ENCODE measurements at places on chromosomes 12 and 14.

- no peak for DNase-seq
Observed at GRCh38 chr14:106610691-106611090, 1084.3 kb downstream of the TMEM121 start.

GRCh38 chr12:3646561-3647241 lies 106.2 kb downstream of the CRACR2A start:
- DNase-seq: no peak

- DNase-seq: no peak
Observed at GRCh38 chr14:42911642-42912041, 1305.0 kb downstream of the LRFN5 start.

DNA sequence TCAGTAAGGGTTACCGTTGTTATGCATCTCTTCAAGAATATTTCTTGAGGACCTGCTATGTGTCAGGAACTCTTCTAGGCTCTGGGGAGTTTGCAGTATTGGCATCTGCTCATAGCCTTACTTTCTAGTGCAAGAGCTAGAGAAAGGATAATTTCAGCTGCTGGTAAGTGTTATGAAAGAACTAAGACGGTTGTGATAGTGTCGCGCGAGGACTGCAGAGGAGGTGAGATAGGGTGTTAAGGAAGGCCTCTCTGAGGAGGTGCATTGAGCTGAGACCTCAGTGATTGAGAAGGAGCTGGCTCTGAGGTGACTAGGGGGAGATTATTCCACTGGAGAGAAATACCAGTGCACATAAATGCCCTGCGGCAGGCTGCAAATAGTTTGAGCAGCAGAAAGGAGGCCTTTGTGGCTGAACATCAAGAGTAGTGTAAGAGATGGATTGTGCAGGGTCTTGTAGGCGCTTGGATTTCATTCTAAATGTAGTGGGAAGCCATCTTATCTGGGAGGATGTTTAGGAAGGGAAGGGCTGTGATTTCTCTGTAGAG lies 824 bp downstream of the DDX55 start:
- DNase-seq: no peak

DNA sequence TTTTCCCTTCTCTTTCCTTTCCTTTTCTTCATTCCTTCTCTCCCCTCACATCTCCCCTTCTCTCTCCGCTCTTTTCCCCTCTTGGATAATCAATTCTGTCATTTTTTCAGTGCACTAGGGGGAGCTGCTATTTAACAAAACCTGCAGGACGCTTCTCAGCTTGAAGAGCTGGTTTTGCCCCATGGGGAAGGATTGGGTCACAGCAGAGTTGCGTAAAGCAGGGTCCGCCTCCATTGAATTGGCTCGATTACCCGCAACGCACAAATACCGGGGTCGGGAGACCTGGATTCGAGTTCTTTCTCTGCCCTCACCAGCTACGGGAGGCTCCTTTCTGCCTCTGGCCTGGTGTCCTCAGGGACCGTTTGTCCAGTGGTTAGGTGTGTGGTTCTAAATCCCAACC lies 42.1 kb upstream of the CHGA start:
- DNase-seq: peak; percentile 64

DNA sequence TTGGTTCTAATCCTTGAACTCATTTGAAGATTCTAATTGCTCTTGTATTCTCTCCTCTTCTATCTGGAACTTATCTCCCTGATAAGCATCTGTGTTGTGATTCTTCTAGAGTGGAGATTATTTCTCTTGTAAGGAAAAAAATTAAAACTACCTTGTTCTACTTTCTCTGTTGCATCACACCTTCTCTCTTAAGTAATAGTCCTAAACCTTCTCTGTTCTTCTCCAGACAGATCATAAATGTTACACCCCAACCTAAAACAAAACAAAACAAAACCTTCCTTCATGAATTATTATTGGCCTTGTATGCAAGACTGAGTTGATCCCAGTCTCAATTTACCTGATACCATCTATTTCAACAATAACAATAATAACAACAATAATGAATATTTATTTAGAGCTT lies 612.1 kb downstream of the DIO2 start:
- DNase-seq: no peak

GRCh38 chr14:94180655-94181271 lies 6.6 kb downstream of the PPP4R4 start:
- peak; percentile 72 for DNase-seq

DNA sequence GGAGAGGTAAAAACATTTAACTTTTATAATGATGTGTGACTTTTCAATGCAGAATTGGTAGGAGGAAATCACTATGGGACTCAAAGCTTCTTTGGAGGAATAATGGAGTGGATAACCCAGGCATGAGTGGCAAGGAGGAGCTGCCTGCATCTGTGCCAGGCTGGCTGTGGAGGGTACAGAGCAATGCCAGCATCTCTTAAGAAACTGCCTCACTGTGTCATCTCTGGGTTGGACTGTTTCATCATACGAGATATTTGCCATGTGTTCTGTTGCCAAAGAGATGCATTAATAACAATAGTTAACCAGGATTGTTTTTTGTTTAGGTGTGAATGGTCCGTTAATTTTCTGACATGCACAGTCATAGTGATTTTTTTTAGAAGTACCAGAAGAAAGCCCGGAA lies 183.7 kb upstream of the NTF3 start:
- no peak for DNase-seq

DNA sequence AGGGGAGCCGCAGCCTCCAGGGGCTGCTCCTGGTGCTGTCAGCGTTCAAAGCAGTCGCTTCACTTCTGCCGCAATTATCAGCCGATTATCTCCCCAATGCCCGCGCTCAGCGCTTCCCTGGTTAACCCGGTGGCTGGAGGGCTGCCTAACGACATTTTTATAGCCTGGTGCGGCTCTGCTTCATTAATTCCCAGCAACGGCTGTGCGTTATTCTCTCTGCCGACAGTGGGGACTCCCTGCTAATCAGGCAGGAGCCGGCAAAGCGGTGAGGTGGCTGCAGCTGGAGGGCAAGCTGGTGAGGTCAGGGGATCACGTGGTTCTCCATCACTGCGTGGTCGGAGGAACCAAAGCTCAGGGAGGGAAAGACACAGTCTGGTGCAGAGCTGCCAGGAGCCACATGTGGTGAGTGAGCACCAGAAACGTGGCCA lies 62.9 kb downstream of the GLRX5 start:
- DNase-seq: peak; percentile 92

DNA sequence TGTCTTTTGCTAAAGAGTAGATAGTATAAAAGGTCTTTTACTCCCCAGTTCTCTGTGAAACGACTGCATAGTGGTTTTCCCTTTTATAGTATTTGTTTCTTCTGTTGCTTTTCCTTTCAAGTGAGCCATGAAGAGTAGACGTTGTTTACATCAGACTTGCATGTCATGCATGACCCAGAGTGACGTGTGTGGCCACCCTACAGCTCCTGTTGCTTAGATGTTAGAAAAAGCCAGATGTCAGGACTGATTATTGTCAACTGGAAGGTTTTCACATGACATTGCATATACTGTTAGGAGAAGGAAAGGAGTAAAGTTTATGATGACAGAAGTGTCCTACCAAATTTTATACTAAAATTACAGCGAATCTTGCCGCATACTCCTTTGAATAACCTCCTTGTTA lies 1.3 kb upstream of the RD3L start:
- DNase-seq: no peak

GRCh38 chr14:68368850-68369249 lies 424.0 kb downstream of the ZFP36L1 start:
- DNase-seq: no peak

GRCh38 chr12:11651785-11652184 lies 2.3 kb downstream of the ETV6 start:
- DNase-seq: peak; percentile 43

DNA sequence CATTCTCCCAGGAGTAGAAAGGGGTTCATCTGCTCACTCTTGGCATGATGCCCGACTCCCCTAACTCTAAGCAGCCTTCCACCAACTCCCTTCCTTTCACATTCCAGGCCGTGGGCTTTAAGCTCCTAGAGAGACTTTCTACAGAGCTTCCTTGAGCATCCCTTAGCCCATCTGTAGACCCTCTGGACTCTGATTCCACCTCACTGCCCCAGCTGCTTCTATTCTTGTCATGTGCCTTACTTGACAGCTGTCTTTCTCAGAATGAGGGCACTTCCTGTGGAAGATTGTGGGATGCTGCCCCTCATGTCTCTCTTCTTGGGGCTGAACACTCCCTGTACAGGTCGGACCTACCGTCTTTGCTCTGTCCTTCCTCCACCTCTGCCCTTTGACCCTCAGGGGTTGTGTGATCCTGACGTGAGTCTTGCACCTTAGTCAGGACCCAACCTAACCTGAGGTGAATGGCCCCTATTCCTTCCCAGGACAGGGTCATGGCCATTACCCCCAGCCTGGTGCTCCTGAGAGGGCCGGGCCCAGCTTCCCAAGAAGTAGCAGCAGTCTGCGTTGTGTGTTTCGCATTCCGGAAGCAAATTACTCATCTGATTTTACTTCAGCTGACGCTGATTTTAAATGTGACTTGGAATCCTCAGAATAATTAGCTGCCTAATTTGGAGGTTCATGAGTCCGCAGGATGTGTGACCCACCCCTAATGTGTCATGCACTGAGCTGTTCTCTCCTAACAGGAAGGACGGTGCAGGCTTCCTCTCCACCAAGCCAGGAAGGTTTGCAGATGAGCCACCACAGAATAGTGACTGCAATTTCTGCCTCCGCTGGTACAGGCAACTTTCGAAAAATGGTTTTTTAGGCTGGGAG lies 2.7 kb upstream of the GALNT6 start:
- no peak for DNase-seq

DNA sequence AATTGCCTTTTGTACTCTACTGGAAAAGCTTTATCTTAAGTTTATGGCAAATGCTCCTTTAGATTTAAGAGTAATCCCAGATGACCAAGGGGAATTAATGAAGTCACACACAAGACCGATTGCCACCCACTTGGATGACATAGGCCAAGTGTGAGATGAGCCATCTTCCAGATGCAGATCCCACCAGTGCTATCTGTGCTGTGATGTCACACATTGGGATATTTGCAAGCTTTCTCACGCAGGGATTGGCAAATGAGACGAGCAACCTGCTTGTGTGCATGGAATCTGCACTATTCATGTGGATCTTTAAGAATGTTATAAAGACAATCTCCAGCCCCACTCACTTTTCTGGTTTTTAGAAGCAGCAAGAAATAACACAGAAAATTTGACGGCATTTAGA lies 602.1 kb upstream of the TMEM132C start:
- DNase-seq: no peak

DNA sequence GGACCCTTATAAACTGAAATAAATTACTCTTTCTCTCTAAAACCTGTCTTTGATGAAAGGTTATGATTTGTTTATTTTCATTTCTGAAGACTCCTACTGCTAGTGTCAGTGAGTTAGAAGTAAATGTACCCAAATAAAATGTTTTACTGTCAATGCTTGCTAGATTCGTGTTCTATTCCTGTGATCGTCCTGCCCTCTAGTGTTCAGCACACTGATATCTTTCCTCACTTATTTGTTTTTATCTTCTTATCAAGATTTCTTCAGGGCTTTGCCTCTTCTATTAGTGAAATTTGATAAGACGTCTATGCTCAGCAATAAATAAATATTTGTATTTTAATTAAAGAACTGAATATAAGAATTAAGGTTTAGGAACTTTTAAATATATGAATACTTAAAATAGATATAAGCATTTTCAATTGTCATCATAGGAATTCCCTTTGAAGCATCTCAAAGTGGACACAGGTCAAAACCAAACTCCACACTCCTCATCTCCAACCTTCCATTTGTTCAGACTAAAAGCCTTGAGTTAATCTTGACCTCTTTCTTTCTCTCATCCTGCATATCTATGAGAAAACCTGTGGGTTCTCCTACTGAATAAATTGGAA lies 75.8 kb downstream of the C12orf50 start:
- peak; percentile 85 for DNase-seq

- DNase-seq: no peak
Observed at GRCh38 chr14:103138301-103139131, 15.3 kb downstream of the TNFAIP2 start.

GRCh38 chr12:109020796-109021380 lies at the start of gene SVOP:
SVOP (minus strand) TSS chr12:109021068; CDS start chr12:109020868, 200 bp downstream.
- peak; percentile 92 for DNase-seq
